ENCODE measurements at places on chromosomes 6 and 20.
A peak's percentile ranks its signal among the peaks of the same experiment; 100 is the strongest.

- DNase-seq = no peak
These were observed 3.1 kb downstream of the FBXL4 start for GRCh38 chr6:98944598-98945081.

- no peak for DNase-seq
These were observed 4.0 kb downstream of the LY6G6F start for GRCh38 chr6:31710523-31711219.

DNA sequence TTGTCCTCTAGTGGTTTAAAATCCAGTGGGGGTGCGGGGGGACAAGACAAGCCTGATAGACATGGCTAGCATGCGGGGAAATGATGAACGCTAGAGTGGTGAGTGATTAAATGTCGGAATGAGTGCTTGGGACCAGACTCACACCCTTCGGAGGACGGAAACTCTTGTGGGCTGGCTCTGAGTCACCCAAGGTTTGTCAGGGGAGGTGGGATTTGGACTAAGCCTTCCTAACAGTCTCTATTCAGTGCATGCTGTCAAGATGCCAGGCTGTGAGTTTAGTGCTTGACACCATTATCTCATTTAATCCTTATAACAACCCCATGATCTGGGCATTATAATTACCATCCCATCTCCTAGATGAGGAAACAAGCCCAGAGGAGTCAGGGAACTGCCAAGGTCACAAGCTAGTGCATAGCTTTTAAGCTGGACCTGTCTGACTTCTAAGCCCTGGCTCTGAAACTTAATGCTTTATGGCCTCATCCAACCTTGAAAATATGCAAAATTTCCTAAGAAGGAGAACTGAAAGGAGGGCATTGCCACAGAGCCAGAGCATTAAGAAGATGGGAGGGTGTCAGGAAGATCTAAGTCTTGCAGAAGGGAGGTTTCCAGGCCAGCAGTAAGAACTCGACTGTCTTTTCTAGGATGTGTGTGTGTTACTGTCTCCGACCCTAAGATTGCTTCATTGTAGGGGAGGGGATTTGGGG is 168.7 kb upstream of the LRFN2 start:
- DNase-seq = no peak

- no peak for DNase-seq
These were observed 31.2 kb downstream of the RREB1 start for GRCh38 chr6:7138921-7139358.

- no peak for DNase-seq
These were observed 78.0 kb downstream of the RWDD2A start for GRCh38 chr6:83270971-83271719.

GRCh38 chr20:23027721-23028120 is 7.4 kb upstream of the SSTR4 start:
- no peak for DNase-seq

DNA sequence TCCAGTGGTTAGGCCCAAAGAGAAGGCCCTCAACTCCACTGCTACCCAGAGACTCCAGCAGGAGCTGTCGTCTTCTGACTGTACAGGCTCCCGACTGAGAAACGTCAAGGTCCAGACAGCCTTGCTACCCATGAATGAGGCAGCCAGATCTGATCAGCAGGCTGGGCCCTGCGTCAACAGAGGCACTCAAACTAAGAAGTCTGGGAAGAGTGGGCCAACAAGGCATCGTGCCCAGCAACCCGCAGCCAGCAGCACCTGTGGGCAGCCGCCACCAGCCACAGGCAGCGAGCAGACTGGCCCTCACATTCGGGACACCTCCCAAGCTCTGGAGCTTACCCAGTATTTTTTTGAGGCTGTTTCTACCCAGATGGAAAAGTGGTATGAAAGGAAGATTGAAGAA is 8.1 kb downstream of the LYRM2 start:
- DNase-seq = no peak

DNA sequence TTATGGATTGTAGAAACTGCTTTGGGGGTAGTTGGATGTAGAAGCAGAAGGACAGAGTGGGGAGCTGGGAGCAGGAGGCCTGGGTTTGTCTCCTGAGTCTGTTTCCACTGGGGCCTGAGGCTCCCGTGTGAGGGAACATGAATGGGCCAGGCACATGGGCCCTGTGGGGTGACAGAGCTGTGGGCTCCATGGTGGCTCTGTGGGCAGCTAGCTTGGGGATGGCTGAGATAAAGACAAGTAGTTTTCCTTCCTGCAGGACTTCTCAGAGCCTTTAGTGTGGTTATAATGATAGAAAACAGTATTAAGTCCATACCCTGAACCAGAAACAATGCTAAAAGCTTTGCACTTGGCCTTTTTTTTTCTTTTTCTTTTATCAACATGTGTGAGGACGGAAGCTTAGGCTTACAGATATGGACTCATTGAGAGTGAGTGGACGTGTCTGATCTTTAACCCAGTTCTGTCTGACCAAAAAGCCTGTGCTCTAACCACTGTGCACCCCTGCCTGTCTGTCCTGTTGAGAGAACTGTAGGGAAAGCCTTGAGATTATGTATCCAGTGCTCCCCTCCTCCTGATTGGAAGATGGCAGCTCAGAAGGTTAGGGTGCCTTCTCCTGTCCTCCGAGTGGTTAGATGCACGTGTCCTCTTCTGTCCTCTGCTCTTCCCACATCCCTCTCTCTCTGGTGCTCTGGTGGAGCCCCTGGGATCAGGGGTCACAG is 98.3 kb downstream of the CDH26 start:
- DNase-seq = no peak

GRCh38 chr6:132298344-132298949 is 102.8 kb downstream of the MOXD1 start:
- no peak for DNase-seq

GRCh38 chr6:54236984-54237383 is 71.3 kb upstream of the TINAG start:
- DNase-seq = no peak

GRCh38 chr20:51763965-51764602 is 4.1 kb downstream of the ATP9A start:
- DNase-seq = no peak

DNA sequence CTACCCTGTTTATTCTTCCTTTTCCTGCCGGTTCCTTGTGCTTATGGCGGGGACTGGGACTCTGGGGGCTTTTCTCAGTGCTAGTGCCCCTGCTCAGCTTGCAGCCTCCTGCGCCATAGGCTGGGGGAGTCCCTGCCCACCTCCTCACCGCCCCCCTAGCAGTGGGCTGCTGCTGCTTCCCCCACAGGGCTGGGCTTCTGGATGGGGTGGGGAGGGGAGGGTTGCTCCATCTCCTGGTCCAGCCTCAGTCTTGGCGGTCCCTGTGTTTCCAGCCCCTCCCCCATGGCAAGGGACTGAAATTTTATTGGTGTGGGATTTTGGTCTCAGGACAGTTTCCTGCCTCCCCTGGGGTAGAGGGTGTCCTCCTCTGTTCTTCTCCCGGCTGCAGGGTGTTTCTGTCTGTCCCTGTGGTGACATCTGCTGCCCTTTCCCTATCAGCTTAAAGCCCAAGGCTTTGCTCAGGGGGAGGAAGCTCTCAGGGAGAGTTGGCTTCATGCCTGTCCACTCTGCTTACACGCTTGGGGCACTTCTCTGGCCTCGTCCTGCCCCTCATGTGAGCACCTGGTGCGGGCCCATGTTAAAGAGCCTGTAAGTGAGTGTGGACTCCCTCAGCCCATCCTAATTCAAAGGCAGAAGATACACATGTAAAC is 100.6 kb downstream of the HIVEP1 start:
- DNase-seq = no peak

GRCh38 chr6:55886185-55886836 is 10.9 kb upstream of the BMP5 start:
- DNase-seq = no peak

DNA sequence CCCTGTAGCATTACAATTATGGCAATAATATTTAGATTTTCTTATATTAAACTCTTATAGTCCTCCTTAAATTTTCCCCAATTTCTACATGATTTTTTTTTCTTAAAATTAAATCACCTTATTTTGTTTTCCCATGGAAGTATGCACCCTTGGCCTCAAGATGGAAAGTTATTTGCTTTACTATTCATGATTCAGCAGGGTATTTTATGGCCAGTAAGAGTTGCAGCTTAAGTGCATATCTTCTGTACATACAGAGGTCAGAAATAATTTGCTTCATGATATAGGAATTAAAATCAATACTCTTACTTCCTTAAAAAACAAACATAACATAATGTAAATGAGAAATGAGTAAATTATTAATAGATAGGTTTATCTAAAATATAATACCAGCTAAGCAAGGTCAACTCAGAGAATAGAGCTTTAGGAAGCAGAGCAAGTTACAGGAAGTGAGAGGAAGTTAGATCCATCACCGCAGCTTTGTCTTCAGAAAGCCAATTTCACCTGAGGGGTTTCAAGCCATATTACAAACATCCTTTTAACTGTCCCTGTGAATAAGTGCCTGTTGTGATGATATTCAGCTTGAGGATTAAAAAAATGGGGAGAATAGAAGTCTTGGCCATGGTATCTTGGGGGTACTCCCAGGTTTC is 24.6 kb upstream of the HS3ST5 start:
- DNase-seq = no peak

GRCh38 chr20:58891718-58892140 is 39.2 kb downstream of the GNAS start:
- DNase-seq = no peak

DNA sequence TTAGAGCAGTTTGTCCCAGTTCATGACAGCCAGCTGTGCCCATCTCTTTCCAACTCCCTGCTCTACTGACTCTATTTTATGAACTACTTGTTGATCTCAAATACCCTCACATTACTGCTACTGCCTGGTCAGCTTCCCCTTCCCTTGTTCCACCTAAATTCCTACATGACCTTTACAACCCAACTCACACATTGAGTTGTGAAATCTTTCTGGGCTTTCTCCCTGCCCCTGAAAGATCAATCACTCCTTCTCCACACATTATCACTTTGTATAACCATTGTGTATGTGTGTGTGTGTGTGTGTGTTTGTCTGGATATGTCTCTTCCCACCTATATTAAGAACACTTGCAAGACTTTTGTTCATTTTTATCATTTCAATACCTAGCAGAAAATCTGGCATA is 42.1 kb upstream of the CLIC5 start:
- no peak for DNase-seq

GRCh38 chr6:6694825-6695624 is 106.5 kb downstream of the LY86 start:
- DNase-seq = no peak

DNA sequence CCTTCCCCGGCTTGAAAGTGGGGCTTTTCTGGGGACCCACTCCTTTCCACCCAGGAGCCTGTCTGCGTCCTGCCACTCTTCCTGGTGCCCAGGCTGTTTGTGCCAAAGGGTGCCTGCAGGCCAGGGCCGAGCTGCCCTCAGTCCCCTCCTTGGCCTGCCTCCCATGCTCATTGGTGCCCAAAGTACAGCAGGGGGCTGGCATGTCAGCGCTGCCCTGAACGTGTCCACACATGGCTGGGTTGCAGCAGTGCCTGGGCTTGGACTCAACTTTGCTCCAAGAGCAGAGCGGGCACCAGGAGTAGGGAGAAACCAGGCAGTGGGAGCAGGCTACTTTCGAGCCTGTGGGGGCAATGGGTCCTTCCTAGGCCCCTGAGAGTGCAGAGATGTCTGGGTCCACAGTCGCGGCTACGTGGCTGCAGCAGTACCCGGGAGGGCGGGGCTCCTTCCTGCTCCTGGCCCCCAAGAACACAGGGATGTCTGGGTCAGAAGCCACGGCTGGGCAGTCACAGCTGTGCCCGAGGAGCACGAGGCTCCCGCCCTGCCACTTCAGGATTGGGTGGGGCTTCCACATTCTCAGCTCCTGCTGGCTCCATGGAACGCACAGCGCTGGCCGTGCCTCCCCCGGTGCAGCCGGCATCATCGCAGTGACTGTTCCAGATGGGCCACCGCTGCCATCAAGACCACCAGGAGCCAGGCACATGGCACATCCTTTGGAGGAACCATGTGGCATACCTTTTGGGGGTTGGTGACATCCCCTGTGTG is 50.0 kb upstream of the CLDN20 start:
- no peak for DNase-seq

- peak; percentile 53 for DNase-seq
These were observed 39.2 kb downstream of the ZMYND8 start for GRCh38 chr20:47317127-47317895.

- no peak for DNase-seq
These were observed 5.5 kb downstream of the POU3F2 start for GRCh38 chr6:98839781-98840361.

DNA sequence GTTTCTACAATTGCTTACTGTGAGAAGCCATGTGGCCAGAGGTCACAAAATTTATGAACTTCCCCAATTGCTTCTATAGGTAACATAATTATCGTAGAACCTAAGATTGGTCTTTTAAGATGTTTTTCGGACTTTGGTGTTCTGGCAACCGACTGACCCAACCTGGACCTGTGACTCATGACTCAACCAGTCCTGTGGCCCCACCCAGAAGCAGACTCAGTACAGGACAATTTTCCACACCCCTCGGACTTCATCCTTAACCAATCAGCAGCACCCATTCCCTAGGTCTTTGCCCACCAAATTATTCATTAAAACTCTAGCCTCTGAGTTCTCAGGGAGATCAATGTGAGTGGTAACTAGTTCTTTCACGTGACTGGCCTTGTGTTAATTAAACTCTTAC is 26.4 kb upstream of the AKAP12 start:
- DNase-seq = no peak

DNA sequence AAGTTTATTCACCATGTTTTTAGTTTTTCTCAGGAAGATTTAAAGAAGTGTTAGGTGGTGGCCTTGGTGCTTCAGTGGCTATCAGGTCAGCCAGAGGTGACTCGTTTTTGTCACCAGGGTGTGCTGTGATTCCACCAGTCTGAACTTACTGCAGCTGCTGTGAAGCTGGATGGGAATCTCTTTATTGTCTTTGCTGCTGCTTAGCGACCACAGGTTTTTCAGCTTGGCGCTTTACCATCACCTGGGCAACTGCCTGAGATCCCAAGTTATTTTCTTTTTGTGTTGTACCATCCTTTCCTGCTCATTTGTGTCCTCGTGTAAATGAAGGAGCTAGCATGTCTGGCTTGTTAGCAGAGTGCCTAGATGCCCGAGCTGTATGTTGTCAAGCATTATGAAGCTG is 146.9 kb downstream of the MACROD2 start:
- DNase-seq = peak; percentile 30

DNA sequence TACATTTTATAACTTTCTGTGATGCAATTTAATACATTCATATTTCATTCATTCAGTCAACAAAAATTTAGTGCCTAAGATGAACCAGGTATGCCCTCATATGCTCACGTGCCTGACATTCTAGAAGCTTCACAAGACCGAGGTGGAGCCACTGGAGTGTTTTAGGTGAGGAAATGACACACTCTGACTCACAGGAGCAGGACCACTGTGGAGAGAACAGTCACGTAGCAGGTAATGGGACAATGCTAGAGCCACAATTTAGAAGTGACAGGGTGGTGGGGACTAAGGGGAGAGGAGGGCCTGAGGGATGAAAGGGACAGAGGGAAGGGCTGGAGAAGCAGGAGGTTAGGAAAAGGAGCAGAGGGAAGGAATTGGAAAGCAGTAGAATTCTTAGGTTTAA is 17.6 kb upstream of the HLA-A start:
- no peak for DNase-seq

Data from NCI-H2107 (cell line).